Activated CD4-positive, CD25-positive, alpha-beta regulatory T cell treated with anti-CD3 and anti-CD28 coated beads, Interleukin-2, amount 50 U/mL, for 16 hours (primary cell): ENCODE measurements at places on chromosomes 7 and 10.

DNA sequence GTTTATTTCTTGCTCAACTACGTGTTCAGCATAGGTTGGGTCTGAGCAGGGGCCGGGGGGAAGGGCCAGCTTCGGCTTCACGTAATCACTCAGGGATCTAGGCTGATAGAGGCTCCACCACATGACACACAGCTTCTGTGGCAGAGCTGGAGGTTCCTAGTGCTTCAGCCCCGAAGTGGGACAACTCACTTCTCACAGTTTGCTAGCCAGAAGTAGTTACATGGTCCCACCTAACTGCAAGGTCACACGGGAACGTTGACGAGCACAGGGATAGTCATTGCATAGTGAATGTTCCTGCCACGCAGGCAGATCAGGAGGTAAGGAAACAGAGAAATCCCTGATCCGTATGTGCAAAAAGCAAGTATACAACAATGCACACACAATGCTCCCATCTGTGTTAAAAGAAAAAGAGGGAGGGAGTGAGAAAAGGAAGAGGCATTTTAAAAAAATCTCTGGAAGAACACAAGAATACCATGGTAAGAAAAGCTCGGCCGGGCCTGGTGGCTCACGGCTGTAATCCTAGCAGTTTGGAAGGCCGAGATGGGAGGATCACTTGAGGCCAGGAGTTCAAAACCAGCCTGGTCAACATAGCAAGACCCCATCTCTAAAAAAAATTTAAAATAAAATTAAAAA is 16.9 kb downstream of the SMURF1 start:
- DNase-seq = no peak

DNA sequence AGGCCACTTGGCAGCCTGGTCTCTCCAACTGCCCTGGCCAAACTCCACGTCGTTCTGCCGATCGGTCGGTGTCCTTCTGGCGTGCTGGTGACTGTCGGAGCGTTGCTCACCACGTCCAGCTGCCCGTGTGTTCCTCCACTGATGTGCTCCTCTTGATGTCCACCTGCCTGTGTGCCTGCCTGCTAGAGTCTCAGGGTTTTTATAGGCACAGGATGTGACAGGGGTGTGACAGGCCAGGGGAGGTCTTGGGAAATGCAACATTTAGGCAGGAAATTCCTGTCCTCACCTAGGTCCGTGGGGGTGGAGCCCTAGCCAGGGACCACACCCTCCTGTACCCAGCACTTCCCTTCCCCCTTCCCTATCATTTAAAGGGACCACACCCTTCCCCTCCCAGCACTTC is 25.2 kb upstream of the CFAP46 start:
- DNase-seq = no peak

DNA sequence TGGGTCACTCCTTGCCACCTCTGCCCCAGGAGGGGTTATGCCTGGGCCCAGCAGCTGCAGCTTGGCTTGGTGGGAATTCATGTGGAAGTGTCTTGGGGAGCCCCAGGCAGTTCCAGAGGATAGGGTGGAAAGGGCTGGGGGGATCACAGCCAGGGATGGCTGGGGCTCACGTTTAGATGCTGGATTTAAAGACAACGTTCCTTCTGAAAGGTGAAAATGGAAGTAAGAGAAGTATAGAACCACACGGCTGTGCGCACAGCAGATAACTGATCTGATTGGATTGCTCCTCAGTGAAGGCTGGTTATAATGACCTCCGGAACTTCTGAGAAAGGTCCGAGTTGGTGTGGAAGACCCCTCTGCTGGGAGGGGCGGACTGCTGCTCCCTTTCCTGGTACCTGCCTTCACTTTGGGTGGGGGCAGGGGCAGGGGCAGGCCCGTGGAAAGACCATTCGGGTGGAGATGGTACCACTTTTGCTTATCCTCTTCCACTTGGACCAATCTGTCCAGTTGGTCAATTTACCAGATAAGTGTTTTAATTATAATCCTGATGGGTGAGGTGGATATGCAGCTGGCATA is 7.9 kb upstream of the MYL7 start:
- DNase-seq = no peak

- no peak for DNase-seq
Measured at GRCh38 chr10:98168147-98168546, 33.7 kb downstream of the R3HCC1L start.

- DNase-seq = no peak
Measured at GRCh38 chr7:99079104-99079503, 64.8 kb downstream of the SMURF1 start.

DNA sequence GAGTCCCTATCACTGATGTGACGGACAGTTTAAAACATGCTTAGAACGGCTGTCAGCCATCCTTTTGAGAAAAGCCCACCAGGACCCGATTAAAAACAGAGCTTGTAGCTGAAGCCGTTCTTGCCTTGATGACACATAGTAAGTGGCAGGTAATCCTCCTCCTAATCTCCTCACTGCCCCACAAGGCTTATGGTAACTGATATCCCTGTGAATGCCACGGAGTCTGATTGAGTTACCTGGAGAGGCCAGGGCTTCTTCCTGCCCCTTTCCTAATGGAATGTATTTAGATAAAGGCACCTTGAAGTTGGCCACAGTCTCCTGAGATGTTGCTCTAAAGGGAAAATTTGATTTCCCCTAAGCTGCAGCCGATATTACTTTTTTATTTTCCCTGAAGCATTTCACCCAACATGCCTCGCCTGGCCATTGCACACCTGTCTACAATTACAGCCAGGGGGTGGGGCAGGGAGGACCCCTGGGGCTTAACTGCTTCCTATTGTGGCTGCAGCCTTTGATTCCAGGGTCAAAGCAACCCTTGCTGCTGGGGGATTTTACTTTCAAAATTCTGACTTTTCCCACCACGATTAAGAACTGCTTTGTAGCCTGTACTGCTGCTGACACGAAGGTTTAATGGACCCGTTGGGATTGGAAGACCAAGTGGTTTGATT is 169.0 kb upstream of the GPR26 start:
- DNase-seq = no peak

DNA sequence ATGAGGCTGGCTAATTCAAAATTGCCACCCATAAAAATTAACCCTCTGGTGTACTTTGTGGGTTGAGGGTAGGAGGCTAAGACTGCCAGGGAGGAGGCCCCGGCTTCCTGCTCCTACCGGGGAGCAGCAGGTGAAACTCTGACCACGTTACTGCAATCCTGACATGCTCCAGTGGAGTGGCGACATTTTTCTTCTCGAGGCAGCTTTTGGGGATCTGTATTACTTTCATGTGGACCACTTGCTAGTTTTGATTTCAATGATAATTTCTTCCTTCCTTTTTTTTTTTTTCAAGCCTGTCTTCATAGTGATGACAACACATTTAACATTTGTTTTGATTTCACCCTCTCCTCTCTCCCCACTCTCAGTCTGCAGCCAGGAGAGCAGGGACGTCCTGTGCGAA is 14.6 kb downstream of the GATA3 start:
- no peak for DNase-seq

DNA sequence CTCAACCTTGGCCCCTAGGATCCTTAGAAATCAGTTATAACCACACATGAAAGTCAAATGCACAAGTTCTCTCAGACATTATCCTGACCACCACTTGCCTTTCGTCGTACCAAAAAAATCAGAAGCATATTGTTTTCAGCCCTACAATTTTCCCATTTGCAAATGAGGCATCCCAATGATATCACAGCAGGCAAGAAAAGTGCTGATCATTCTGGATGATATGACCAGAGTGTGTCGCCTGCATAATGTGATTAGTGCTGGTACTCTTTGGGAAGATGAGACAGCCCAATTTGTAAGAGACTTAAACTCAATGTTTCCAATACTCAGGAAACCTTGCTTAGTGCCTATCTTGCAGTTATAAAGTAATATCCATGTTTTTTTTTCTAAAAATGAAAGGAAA is 168.0 kb downstream of the SORCS1 start:
- DNase-seq = no peak

DNA sequence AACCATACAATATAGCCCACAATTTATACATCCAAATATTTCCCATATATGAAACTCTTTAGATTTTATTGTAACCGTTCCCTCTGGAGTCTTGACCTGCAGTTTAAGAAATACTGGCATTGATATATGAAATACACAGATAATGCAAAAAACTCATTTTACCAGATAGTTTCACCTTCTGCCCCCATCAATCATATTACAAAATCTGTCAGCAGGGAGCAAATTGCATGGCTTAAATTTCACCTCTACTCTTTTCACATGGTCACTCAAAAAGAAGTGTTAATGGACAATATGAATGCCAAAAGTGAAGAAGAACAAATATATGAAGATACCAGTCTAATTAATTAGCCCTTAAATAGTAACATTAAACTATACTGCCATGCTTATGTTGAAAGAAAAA is 57.0 kb upstream of the TMEM106B start:
- DNase-seq = no peak

GRCh38 chr7:78254726-78255055 is 456.1 kb downstream of the PHTF2 start:
- no peak for DNase-seq

DNA sequence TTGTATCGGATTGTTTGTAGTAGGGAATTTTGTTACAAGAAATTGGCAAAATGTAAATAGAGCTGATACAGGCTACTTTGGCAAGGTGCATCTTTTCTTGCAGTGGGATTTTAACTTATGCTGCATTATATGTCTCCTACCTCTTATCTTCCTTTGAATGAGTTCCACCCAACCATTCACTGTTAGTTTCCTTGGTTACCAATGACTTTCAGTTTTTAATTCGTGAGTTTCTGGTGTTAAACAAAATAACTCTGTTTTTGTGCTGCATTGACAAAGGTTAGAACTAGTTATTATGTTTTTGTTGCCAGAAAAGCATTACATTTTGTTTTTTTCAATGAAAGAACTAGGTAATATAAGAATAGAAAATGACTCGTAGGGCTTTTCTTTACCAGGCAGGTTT is 327.2 kb downstream of the LHFPL3 start:
- no peak for DNase-seq

DNA sequence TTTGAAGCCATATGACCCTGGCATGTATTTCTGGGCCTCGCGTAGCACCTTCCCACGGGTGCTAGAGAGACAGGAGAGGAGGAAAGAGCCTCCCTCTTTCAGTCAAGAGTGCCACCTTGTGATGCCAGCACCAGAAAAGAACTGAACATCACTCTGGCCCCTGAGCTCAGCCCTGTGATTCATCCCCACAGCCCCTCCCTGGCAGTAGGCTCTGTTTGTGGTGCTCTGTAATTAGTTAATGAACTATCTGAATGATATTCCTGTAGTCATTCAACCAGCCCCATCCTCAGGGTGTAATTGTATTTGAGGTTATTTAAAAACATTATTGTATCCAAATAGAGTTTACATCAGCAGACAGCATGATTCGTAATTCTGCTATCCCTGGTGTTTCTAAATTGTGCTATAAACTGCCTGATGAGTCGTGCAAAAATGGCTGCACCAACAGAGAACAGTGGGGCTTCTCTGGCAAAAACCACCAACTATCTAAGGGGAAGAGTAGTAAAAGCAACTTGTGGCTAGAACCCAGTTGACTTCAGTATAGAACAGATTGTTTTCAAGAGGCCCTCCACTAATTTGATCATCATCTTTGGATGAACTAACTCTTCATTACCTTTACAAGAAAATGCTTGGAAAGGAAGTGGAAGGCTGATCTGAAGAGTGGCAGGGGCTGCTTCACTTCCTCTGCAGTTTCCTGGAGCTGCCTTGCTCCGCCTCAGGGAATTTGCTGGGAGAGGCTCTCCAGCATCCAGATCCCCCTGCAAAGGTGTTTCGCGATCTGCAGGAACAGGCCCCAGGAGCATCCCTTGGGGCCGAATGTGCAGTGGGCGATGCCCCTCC is 23.7 kb upstream of the TIAL1 start:
- DNase-seq = no peak

DNA sequence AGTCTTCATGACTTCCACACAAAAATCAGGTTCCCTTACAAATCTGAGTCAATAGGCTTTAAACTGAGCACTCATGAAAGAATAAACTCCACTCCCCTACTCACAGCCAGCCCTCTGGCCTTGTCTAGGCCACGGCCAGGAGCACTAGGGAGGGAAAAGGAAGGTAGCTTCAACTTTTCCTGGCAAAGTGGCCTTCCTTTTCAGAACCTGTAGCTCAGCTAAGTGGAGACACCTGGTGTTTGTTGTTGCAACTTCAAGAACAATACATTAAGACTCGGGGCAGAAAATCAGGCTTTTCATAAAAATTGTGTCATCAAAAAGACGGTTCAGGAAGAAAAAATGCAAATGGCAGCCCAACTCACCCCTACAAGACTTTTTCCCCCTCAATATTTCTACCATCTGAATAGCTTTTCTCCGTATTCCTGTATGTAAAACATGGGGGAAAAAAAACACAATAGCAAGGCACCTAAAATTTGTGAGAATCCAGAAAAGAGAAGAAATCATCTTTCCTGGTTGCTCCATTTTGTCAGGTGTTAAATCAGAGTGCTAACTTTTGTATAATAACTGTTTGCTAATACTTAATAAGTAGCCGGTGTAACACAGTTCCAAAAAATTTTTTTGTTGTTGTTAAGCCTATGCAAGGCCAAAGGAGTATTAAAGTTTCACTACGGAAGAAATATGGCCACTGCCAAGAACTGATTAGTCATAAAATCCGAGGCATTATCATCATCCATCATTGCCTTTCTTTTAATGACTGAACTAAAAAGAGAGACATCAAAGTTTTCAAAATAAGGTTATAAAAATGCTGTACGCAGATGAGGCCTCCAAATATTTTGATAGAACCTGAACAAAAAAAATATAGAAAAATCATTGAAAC is 66.2 kb upstream of the ARID5B start:
- no peak for DNase-seq

GRCh38 chr10:125783957-125784356 is 8.3 kb upstream of the MMP21 start:
- no peak for DNase-seq

GRCh38 chr7:108235451-108236061 is 105.4 kb upstream of the LAMB4 start:
- DNase-seq = no peak

DNA sequence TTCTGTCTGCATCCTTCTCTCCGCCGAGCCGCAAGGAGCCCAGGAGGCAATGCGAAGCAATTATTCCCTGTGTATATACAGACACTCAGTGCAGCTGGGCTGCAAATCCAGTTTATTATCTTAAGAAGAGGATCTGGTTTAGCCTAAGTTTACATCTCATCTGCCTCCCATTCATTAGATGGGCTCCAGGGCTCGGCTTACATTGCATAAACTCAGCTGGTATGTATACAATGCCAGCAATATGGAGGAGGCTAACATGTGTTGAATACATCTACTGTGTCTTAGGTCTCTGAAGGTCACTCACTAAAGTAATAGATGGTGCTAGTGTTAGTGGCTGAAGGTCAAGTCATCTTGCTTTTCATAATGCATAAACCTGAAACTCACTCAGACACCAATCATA is 996.8 kb downstream of the KCNMA1 start:
- no peak for DNase-seq

GRCh38 chr10:121411004-121411403 is 187.2 kb downstream of the FGFR2 start:
- DNase-seq = no peak

DNA sequence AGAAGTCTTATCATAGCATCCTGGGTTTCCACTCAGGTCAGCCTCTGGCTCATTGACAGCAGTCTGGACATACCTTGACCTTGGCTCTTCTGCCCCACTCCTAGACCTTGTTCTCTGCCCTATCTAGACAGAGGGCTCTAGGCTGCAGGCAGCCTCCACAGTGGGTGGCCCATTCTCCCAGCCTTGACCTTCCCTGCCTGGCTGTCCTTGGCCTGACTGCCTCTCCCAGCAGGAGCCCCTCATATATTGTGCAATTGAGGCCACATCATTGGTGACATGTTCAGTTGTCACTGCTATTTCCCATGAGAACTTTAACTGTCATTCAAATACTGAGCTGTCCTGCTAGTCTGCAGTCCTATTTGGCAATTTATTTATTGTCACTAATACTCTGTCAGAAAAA is 503.4 kb downstream of the PLXNA4 start:
- no peak for DNase-seq
